NCI-H1092 treated with DMSO at 0.1 percent for 48 hours (cell line): ENCODE measurements at places on chromosomes 6 and 20.

- DNase-seq, result no peak
These were observed 49.8 kb upstream of the FANCE start for GRCh38 chr6:35402136-35402855.

DNA sequence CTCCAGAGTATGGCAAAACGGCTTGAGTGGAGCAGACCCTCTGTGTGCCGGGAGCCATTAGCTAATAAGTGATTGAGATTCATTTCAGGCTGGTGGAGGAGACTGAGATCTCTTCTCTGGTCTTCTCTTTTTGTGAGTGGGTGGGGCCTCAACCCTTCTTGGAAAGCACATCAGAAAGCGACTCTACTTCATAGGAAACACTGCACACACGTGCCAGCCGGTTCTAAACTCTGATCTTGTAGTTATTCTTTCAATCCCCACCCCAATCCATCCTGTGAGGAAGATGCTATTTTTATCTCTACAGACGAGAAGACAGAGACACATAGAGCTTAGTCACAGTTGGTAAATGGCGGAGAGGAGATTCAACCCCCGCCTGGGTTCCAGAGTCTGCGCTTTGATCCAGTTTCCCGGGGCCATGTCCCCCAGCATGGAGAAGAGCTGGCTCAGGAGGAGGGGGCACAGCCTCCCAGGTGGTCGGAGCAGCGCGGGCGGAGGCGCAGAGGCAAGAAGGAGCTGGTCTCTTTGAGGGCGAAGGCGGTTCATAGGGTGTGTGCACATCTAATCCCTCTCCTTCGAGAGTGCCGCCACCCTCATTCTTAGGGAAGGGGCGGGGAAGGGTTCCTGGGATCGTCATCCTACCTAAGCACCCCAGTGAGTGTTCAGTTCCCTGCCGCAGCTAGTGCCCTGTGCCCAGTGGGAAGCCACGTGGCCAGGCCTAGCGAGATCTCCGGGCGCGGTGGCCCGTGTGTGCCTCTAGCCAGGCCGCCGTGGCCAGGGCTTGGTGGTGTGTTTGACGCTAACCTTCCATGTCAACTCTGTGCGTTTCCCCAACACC, 49.0 kb upstream of the TAGAP start:
- DNase-seq, result no peak

- no peak for DNase-seq
These were observed 50.4 kb downstream of the HMGCLL1 start for GRCh38 chr6:55528624-55529023.

GRCh38 chr20:21125072-21125848, 622 bp upstream of the KIZ start:
- DNase-seq, result peak; percentile 79

- DNase-seq, result no peak
These were observed 32.7 kb upstream of the MRPS10 start for GRCh38 chr6:42250274-42250931.

DNA sequence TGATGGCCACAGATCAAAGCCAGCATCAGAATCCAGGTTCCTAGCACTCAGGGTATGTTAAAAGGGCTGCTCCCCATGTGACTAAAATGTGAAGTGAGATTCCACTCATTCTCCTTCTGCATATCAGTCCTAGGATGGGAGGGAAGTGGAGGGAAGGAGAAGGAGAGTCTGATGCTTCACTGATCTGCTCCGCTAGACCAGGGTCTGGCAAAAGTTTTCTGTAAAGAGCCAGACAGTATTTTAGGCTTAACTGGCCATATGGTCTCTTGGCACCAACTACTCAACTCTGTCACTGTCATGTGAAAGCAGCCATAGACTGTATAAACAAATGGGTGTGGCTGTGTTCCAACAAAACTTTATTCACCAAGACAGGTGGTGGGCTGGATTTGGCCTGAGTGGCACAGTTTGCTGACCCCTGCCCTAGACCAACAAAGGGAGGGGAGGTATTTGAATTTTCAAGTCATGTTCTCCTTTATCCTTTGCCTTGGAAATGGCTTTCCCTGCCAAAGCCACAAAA, 22.6 kb downstream of the GHRH start:
- peak; percentile 34 for DNase-seq

DNA sequence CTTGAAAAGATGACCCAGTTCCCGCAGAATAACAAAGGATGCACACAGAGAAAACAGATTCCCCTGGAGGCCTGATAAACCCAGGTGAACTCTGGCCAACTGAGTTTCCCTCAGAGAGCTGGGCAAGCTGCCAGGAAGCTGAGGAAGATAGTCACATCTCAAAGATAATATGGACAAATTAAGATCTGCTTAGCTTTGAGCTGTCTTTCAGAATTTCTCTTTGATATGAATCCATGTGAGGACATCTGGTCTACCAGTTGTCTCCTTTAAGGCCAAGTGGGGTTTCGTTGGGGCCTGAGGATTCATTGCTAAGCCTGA, 59.5 kb downstream of the ID4 start:
- no peak for DNase-seq

GRCh38 chr20:62632575-62633090, 9.7 kb upstream of the SLCO4A1 start:
- peak; percentile 17 for DNase-seq

DNA sequence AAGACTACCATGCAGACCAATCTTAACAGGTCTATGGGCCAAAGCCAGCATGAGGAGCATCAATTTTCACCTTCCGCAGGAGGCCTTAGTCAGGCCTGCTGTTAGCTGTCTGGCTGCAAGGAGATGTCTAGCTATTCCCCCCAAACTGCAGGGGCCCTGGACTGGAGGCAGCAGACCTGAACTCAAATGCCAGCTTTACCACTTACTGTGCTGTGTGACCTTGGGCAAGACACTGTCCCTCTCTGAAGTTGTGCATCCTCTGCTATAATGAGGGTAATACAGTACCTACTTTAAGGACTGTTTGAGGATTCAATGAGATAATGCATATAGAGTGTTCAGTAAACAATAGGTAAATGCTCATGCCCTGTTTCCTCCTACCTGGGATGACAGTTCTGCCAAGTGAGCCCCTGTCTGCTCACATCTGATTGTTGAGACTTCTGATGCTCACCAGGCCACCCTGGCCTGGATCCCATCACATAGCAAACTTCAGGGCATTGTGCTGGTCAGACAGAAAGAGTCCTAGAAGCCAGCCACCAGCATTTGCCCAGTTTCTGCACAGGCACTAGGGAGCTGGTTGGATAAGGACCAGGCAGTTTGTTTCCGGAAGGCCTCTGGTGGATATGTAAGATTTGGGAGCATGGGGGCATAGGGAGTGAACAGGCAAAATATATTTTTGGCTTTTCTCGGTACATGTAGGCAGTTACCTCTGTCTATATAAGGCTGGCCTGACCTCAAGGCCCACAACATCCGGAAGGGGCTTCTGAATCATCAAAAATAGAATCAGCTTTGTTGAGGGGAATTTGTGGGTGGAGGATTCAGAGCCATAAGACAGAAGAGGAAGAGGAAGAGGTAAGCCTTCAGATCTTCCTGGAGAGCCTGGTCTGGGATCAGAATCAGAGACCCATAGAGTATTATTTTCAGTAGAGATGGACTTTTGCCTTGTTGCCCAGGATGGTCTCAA, 2.3 kb upstream of the OCSTAMP start:
- no peak for DNase-seq

DNA sequence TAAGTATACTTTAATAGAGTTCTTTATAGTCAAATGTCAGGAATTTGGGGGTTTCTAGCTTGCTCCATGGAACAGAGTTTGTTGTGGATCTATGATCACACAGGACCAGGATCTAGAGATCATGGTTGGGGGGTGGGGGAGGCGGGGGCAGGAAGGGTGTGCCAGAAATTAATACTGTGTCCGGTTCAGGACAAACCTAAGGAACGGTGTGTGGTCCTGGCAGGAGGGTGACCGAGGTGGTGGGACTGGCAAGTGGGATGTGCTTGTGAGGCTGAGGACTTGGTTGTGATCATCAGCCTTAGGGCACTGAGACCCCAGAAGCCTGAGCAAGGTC, 27.9 kb downstream of the GSTA3 start:
- no peak for DNase-seq

GRCh38 chr6:166775180-166775922, 148.3 kb upstream of the RPS6KA2 start:
- DNase-seq, result peak; percentile 79

- no peak for DNase-seq
These were observed 46.8 kb upstream of the RREB1 start for GRCh38 chr6:7060769-7061516.

DNA sequence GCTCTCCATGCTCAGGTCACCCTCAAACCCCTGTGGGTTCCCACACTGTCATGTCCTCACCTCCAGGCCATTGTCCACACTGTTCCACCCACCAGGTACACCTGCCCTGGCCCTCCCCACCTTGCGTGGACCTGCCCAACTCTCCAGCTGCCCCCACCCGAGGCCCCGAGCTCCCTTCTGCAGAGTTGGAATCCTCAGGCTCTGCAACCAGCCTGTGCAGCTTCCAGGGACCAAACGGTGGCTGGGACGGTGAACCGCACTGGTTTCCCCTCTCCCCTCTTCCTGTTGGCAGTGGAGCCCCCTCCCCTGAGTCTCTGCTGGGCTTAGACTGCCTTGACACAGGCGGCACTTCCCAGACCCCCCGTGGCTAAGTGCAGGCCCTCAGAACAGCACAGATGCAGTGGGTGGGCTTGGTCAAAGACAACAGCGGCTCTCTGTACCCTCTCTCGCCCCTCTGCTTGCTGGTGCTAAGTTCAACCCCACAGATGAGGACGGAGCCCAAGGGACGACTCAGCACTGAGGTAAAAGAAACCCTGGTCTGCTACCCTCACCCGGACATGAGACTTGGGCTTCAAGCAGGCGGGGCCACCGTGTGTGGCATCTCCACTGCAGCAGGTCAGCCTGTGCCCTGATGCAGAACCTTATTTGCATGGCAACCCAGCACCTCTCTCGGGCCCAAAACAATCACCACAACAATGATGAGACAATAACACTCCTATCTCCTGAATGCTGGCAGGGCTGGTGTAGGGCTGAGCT, 11.0 kb downstream of the ZBP1 start:
- no peak for DNase-seq

- DNase-seq, result no peak
These were observed 777.8 kb downstream of the TBC1D32 start for GRCh38 chr6:120556491-120556890.

DNA sequence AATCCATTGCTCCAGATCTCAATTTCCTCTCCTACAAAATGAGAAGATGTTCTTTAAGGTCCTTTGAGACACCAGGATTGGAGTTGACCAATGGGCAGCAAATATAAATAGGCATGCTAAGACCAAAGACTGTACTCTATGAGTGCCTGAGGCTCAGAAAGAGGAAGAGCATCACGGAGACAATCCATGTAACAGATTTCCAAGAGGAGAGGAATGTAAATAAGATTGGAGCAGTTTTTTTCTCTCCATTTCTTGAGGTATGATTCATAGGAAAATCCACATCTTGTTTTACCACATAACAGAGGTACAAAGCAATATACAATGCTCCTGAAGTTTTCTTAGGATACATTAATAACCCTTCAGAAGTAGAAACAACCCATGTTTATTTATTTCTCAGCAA, 109.8 kb downstream of the UBE3D start:
- DNase-seq, result no peak

DNA sequence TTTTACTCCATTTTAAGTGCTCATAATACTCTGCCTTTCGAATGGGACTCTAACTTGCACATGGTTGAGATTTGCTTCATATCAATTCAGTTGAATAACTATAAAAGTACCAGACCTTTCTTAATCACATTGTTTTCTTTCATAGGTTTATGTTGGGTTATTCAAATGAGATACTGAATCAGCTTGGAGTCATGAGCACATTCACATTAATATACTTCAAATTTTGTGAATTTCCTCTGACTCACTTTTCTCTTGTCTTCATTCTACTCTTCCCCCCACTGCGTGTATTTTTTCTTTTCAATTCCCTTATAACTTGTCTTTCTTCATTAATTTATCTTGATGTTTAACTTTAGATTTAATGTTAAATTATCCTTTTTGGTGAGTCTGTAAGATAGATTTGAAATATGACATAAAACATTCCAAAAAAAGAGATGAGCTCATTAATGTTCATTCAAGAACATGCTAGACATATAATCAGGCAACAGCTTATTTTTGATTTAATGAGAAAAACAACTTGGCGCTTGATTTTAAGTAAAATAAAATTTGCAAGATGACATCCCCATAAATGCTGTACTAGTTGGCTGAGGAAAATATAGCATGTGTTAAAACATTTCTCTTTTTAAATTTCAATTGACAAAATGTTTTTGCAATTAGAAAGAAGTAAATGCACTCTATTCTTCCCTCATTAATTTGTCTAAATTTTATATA, 736.0 kb downstream of the CD109 start:
- DNase-seq, result no peak

GRCh38 chr20:50848341-50848808, 53.5 kb downstream of the BCAS4 start:
- DNase-seq, result peak; percentile 8

GRCh38 chr6:120278689-120279396, 929.3 kb upstream of the MAN1A1 start:
- no peak for DNase-seq

DNA sequence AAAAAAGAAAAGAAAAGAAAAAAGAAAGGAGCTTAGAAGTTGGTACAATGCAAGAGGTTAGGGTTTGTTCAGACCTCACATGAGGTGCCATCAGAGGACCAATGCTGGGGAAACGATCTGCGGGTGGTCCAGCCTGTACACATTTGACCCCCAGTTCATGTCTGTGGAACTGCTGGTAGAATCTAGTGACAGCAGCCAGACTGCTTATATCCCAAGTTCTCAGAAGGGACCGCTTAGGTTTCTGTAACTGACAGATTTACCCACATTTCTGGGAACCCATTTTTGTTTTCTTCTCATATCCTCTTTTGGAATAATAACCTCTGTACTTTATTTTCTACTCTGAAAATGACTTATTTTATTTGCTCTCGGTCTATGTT, 4.7 kb downstream of the PPP1R18 start:
- DNase-seq, result no peak

- no peak for DNase-seq
These were observed 70.4 kb downstream of the PLAGL1 start for GRCh38 chr6:143937668-143937970.

DNA sequence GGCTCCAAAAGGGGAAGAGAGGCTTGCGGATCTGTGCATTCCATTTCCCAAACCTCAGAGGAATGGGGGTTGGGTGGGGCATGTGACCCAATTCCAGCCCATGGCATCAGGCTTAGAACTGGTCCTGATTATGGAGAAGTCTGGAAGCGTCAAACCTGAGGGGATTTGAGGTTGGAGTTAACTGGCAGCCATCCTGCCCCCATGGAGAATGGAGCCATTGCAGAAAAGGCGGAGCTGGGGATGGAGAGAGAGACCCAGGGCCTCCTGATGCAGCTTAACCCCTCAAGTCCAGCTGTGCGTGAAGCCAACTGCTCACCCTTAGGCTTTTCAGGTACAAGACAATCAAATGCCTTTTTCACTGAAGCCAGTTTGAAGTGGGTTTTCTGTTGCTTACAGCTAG, 9.9 kb upstream of the SDCBP2 start:
- no peak for DNase-seq

DNA sequence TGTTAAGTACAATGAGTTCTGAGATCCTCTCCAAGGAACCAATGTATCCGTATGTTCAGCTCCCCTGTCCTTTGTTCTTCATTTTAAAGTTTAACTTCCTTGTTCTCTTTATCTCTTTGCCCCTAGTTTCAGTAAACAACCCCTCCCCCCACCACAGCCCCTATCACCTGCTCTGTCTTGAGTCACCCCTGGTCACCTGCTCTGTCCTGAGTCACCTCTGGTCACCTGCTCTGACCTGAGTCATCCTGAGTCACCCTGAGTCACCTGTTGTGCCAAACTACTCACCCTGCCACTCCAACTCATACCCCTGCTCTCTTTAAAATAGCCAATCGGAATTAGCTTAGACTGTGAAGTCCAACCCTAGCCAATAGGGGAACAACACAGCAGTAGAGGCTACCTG, 288.7 kb upstream of the CDYL start:
- DNase-seq, result no peak
